Motor neuron (in vitro differentiated cells): ENCODE measurements at places on chromosomes 12 and 14. TPM values are rescaled to one million over a fixed set of nuclear protein-coding genes. Genes with fewer than 3 reads are reported as not detected.

DNA sequence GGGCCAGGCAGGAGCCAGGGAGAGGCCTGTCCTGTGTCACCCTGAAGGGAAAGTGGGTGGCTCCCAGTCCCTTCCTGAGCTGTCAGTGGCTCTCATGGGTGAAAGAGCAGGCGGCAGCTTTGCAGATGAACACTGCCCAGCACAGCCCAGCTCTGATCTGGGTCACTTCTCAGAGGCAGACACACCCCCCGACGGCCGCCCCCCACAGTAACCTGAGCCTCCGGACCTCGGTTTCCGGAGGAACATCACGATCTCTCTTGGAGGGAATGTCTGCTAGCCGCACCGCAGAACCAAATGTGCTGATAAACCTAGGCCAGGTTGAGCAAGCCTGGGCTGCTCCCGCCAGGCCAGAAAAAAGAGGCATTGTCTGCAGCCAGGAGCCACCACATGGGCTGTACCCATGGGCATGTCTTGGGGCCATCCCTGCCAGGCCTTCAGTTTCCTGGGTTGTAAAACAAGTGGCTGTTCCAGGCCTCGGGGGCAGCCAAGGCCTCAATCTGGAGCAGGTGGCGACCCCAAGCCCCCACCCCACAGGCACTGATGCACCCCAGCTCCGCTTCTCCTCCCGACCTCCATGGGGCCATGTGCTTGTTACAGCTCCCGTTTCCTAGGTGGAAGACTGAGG lies 57.6 kb downstream of the NCOR2 start:
- ATAC-seq, result peak; percentile 2

- ATAC-seq, result peak; percentile 59
Measured at GRCh38 chr14:79992407-79993198, 218.7 kb downstream of the DIO2 start.

GRCh38 chr12:8665759-8666158 lies 3.1 kb upstream of the MFAP5 start:
- ATAC-seq, result no peak

DNA sequence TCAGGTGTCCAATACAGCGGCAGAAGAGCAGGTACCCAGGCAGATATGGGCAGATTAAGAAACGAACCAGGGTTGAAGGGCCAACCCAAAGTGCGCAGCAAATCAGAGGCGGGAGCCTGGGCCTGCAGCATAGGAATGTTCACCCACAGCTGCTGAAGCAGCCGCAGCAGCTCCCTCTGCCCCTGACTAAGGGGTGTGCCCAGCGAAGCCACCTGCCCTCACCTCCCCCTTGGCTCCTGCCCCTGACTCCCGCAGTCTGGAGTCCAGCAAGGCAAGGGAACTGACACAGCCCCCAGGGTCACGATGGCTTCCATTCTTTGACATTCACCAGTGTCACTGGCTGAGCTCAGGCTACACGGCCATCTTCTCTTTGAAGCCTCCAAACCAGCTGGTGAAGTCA lies 27.3 kb upstream of the ZFP36L1 start:
- no peak for ATAC-seq

DNA sequence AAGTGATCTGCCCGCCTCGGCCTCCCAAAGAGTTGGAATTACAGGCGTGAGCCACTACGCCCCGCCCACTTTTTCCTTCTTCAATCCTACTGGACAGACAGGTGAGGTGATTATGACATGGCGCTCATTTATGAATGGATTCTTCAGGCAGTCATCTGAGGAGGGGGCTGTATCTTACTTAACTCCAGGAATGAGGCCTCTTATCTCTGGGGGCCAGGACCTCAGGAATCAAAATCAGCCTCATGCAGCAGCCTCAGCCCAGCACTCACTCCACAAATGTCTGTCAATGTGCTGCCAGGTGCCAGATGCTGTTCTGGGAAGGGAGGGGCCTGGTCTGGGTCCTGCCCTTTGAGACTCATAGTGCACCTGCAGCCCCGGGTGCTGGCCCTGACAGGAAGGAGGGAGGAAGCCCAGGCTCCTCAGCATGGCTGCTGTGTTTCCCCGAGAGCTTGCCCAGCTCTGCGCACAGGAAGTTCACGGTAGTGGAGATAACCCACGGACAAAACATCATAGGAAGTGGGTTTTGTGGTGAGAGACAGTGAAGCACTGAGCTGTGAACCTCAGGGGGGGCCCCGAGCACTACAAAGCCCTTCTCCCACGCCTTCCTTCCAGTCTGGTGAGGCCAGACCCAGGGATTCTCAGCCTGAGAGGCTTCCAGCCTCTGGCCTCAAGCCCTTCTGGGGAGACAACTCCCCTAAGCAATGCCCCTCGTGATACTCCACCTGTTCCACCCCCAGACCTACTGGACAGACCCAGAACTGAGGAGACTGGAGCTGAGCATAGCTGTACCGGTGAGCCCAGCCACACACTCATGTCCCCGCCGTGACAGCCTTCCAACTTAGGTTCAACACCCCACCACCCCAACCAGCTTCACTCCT lies 22.3 kb downstream of the GALNT6 start:
- no peak for ATAC-seq

DNA sequence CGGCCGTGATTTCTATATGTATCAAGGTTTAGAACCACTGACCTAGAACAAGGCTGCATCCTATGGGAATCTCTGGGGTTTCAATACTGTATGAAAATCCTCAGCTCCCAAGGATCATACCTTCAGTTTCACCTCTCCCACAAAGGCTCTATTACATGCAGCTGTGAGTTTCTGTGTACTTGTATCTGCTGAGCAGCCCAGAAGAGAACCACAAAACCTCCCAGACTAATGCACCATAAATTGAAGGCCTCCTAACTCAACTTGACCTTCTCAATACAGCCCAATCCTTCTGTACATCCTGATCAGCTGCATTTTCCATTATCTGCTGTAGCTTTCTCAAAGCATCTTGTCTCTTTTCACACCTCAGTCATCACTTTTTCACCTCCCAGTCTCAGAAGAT lies 5.4 kb upstream of the KCNH5 start:
- ATAC-seq, result no peak

- ATAC-seq, result no peak
Measured at GRCh38 chr12:26425587-26426260, 230.4 kb downstream of the SSPN start.

- peak; percentile 43 for ATAC-seq
Measured at GRCh38 chr12:121581686-121582429, 1.0 kb upstream of the KDM2B start.

DNA sequence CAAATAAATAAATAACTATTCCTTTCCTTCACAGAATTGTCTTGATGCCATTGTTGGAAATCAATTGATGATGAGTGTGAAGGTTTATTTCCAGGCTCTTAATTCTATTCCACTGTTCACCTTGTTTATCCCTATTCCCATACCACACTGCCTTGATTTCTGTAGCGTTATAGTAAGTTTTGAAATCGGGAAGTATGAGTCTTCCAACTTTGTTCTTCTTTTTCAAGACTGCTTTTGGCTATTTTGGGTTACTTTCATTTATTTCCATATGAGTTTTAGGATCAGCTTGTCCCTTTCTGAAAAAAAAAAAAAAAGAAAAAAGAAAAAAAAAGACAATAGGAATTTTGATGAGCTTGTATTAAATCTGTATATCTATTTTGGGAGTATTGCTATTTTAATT lies 9.3 kb upstream of the CDK2AP1 start:
- ATAC-seq, result no peak

GRCh38 chr12:42284876-42285275 lies 41.0 kb downstream of the ZCRB1 start:
- ATAC-seq, result no peak

- ATAC-seq, result peak; percentile 62
Measured at GRCh38 chr14:99531251-99532096, 50.3 kb downstream of the CCNK start.

DNA sequence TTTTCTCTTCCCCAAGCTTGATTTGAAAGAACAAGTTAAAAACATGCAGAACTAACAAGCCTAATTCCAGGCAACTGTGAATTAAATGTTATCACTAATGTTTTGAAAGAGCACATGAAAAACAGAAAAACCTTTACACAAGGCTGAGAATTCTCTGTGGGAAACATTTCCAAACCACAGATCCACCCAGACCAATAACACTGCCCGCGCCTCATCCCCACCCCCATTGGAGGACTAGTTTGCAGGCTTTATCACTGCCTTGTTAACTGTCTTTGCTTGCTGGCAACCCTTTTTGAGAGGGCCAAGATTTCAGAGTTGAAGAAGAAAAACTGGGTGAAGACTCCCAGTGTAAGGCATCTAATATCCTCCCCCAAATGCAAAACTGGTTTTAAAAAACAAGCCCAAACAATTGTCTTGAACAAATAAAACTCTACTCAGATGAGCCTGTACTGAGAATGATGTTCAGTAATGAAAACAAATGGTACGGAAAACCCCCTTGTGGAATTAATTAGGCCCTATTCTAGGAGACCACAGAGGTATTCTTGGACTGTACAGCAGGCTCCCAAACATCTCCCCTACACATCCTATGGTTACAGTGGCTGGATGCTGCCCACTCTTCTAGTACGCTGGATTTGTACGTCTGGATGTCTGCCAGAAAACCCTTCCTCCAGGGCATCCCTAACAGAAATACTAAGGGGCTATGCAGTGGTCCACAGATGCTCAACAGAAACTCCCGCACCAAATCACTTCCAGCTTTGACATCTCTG lies 5.8 kb downstream of the MAX start:
- no peak for ATAC-seq

GRCh38 chr14:75229661-75230139 lies 48.9 kb upstream of the FOS start:
- no peak for ATAC-seq

DNA sequence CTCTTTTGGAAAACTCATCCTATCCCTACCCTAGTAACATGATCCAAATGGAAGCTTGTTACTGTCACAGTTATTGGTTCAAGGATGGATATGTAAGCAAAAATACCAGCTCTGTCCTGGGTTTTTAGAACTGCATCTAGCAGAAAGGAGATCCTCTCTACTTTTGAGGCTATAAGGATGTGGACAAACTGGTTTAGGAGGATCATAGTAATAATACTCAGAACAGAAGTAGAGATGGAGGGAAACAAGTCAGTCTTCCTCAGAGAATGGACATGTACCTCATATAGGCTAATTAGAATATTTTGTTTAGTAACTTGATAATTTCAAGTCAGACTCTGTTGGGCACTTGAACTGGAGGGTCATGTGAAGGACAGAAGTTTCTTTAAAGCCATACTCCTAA lies 26.6 kb downstream of the FUT8 start:
- ATAC-seq, result no peak

DNA sequence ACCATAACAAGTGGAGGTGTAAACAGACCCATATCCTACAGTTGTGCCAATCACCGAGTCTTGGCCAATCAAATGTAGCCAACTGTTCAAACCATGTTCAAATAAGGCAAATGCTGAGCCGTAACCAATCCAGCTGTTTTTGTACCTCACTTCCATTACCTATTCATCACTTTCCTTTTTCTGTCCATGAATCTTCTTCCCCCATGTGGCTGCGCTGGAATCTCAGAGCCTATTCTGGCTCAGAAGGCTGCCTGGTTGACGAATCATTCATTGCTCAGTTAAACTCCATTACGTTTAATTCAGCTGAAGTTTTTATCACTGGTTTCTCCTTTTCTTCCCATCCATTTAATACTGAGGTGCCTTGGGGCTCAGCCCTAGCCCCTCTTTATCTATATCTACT lies 71.1 kb downstream of the TBC1D30 start:
- no peak for ATAC-seq

DNA sequence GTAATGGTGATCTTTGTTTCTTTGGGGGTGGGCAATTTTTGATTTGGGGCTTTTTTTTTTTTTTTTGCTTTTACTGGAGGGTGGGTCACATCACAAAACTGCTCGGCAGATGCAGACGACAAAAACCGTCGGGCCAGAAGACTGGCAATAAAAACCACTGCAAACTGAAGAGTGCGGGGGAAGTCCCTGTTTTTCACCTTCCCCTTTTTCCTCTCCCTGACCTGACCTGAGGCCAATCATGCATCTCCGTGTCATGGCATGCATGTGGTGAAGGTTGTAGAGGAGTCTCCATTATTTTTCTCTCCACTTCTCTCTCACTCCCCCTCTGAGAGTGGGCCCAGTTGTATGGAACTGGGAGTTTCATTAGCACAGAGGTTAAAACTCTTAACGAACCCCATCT lies 57.5 kb downstream of the AP5M1 start:
- no peak for ATAC-seq

- peak; percentile 61 for ATAC-seq
Measured at GRCh38 chr12:115597157-115597712, 680.3 kb downstream of the MED13L start.

The CHST11 gene
- 9.3 and 9.4 TPM in 2 replicates for total RNA-seq

The PPP1CC gene
- 57.5 and 61.1 TPM in 2 replicates for total RNA-seq

The EML1 gene
- 28.7 and 29.8 TPM in 2 replicates for total RNA-seq

The KCNMB4 gene
- total RNA-seq, result 6.8 and 7.6 TPM in 2 replicates

The OLR1 gene
- 1.0 and 1.4 TPM in 2 replicates for total RNA-seq

The UNC79 gene
- 12.3 and 17.8 TPM in 2 replicates for total RNA-seq

The COX14 gene
- total RNA-seq, result 36.5 and 39.0 TPM in 2 replicates
